GM13976 (cell line): ENCODE measurements at places on chromosomes 5 and 9.

- no peak for DNase-seq
Observed at GRCh38 chr5:131386779-131387178, 122.9 kb downstream of the CDC42SE2 start.

GRCh38 chr5:54274944-54275343 is 35.4 kb downstream of the ARL15 start:
- no peak for DNase-seq

GRCh38 chr5:59887274-59887673 is 6.3 kb downstream of the PDE4D start:
- no peak for DNase-seq

DNA sequence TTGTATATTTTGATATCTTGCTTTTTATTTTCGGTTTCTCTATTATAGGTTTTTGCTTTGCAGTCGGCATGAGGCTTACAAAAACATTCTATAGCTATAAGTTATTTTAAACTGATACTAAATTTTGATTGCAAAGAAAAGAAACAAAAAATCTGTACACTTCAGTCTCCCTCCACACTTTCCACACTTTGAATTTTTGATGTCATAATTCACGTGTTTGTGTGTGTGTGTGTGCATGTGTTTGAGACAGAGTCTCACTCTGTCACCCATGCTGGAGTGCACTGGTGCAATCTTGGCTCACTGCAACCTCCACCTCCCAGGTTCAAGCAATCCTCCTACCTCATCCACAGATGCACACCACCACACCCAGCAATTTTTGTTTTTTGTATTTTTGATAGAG is 124.9 kb downstream of the MRPS30 start:
- no peak for DNase-seq

- no peak for DNase-seq
Observed at GRCh38 chr5:137218896-137219295, 280.2 kb downstream of the SPOCK1 start.

DNA sequence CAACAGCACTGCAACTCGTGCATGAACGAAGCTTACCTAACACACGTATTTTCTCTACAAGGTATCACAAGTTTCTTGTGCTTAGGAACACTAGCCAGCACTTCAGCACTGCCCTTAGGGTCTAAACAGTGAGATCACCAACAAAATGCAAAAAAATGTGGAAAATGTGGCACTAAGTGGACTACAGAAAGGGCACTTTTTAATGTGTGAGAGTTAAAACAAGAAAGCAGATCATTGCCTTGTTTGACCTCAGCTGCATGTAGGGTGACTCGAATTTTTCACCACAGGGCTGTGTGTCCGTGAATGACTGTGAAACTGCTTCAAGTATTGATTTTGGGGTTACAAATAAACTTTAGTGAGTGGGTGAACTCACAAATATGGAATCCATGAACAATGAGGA is 90.5 kb downstream of the MARCHF3 start:
- no peak for DNase-seq

GRCh38 chr5:93894601-93895354 is 153.4 kb upstream of the POU5F2 start:
- DNase-seq, result no peak

DNA sequence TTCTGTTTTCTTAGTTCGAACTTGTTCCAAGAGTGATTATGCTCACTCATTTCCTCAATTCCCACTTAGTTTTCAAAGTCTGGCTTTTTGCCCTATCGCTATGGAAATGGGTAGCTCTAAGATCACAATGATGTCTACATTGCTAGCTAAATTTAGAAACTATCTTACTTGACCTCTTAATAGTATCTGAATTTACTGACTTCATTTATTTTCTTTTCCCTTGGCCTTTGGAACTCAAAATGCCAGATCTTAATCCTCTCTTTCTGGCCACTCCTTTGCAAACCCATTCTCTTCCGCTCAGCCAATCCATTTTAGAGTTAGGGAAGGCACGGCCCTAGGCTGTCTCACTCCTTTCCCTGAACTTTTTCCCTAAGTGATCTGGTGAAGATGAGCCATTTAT is 137.0 kb downstream of the FER start:
- DNase-seq, result no peak

- DNase-seq, result no peak
Observed at GRCh38 chr5:179316982-179317381, 28.3 kb downstream of the ADAMTS2 start.
